NCI-H510A treated with DMSO at 0.1 percent for 48 hours (cell line): ENCODE measurements at places on chromosomes 4 and X.

DNA sequence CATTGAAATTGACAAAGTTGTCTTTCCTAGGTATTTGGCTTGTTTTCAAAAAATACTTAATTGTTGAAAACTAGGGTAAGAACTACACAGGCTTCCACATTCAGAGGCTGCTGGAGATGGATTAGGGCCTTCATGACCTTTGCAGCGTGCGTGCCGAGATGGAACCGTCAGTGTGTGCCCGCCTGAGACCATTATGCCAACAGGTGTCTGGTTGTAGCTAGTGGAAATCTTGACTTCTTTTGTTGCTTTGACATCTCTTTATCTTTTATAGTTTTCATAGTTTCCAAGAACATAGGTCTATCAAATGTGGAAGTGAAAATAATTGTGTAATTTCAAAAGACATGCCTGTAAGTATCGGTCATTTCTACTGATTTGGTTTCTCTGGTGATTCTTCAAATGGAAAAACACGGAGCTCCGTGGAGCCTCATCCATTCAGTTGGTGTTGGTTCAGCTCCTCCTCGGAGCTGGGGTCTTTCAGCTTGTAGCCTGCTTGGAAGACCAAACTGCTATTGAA is 38.9 kb upstream of the CLCN4 start:
- no peak for DNase-seq

- DNase-seq: no peak
These were observed 307.0 kb upstream of the HS3ST1 start for GRCh38 chr4:11735651-11736050.

DNA sequence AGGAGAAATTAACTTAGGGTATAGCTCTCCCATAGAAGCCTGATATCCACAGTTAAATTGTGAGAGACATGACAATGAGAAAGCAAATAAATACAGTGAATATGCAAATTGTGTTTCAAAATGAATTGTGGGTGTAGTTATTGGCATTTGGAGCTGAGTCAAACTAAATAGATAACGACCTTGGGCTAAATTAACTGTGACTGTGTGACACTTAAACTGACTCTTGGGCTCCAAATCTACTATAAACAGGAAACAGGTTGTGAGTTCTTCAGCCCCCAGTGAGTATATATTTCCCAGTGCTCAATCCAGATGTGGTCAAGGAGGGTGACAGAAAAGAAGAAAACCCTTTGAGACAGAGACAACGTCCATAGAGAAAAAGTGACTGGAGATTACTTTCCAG is 11.3 kb upstream of the MAGEA10 start:
- no peak for DNase-seq

DNA sequence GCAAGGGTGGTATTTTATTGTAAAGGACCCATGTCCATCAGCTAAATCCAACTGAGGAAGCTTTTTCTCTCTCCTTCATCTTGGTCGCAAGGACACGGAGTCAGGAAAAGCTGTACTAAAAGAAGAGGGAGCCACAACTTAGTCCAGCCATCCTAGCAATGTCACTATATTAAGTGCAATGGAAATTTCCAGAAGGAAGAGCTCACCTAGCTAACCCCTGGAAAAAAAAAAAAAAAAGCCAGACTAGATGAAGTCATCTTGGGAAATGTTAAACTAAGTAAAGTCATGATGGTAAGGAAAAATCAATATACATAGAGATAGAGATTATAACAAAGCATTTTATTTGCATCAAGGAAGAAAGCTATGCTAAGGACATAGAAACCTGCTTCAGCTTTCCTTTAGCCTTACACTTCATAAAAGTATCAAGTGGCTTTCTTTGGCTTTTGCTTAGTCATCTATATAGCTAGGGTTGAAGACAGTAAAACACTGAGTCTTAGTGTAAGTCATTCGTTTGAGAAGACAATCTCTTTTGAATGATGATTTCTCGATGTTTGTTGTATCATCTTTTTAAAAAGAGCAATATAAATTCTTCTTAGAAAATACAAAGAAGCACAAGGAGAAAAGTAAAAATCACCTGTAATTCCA is 18.6 kb upstream of the CA5B start:
- DNase-seq: no peak

DNA sequence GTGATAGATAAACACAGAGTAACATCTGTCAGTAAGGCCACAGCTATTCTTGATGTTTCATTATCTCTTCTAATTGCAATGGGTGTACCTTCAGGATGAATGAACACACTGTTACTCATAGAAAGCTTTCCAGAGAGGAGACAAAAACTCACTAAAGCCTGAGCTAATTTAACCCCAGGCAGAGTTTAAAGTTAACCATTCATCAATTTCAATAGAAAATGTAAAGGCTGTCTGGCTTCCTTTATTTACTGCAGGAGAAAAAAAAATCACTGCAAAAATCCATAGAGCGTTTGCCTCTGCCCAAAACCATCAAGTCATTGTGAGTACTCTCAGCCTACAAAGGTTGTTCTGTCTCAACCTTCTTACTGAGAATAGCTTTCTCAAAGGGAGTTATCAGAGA is 376.9 kb downstream of the PPP4R3C start:
- DNase-seq: no peak

DNA sequence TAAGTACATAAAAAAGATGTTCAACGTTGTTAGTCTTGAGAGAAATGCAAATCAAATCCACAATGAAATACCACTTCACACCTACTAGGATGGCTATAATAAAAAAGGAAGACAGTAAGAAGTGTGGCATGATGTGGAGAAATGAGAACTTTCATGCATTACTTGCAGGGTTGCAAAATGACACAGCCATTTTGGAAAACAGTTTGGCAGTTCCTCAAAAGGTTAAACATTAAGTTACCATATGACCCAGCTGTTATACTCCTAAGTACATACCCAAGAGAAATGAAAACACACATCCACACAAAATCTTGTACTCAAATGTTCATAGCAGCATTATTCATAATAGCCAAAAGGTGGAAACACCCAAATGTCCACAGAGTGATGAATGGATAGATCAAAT is 25.8 kb upstream of the LIMCH1 start:
- DNase-seq: no peak

- DNase-seq: no peak
These were observed 70.3 kb downstream of the PHOX2B start for GRCh38 chr4:41678086-41678816.

GRCh38 chr4:138051157-138051556 is 191.0 kb downstream of the SLC7A11 start:
- DNase-seq: no peak

DNA sequence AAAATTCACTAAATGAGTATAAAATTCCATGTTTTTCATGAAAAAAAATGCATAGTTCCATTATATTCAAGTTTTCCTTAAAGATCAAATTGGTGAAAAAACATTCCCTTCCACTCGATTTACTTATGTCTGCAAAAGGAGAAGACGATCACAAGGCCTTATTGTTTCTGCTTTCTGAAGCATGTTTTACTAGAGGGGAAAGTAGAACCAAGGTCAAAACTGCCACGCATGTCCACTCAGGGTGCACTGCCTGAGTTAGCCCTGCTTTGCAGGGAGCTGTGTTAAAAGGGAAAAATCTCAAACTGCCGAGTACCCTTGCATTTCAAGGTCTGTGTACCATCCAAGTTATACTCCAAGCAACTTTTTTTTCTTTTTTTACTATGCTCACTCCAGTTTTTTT is 57.2 kb downstream of the TRAPPC11 start:
- DNase-seq: no peak

DNA sequence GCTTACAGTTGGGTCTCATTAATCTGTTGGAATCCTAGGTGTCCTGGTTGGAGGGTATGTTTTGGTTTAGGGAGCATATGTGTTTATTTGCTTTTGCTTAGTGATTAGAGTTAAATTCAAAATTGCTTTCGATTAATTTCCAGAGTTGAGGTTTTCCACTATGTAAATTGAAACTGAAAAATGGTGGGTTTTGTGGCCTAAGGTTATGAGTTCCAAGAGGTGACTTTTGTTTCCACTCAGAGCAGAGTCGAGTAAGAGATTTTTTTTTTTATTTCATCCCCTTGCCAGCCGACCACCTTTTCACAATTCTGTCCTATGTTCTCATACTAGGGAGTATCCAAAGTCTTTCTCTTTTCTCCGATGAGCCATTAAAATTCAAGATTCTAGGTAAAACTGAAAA is 66.9 kb downstream of the GRIA2 start:
- no peak for DNase-seq

- peak; percentile 30 for DNase-seq
These were observed 27.1 kb downstream of the DDX60L start for GRCh38 chr4:168453146-168453545.

DNA sequence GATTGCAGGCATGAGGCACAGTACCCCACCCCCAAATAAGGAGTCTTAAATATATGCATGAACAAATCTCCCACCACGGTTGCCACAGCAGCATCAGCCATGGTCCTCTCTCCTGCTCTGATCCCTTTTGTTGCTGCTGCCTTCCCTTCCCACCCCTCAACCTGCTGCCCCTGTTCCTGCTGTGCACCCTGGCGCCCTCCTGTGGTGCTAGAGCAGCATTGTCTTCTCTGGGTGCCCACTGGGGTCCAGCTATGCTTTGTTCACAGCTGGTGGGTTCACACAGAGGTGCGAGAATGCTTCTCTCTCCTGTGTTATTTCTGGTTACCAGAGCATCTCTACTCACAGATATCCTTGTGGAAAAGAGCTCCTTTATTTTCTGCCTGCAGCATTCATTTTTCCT is 116.2 kb downstream of the GATB start:
- DNase-seq: no peak

DNA sequence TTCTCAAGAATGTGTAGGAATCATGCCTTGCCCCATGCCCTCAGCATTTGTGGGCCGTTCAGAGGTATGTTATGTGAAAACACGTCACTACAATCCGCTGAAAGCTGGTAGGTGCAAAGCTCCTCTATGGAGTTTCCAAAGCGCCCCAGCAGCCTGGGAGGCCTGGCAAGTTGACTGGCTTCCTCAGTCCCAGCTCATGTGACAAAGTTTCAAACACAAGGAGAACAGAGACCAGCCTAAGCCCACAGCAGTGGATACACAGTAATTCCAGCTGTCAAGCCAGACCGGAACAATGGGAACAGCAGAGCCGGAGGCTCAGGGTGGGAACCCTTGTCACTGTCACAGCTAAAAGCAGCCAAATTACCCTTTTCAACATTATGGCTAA is 33.5 kb downstream of the NAT8L start:
- DNase-seq: no peak

- DNase-seq: no peak
These were observed 178.8 kb downstream of the NWD2 start for GRCh38 chr4:37423310-37423709.

GRCh38 chr4:101968364-101968763 is 177.8 kb downstream of the BANK1 start:
- DNase-seq: no peak

DNA sequence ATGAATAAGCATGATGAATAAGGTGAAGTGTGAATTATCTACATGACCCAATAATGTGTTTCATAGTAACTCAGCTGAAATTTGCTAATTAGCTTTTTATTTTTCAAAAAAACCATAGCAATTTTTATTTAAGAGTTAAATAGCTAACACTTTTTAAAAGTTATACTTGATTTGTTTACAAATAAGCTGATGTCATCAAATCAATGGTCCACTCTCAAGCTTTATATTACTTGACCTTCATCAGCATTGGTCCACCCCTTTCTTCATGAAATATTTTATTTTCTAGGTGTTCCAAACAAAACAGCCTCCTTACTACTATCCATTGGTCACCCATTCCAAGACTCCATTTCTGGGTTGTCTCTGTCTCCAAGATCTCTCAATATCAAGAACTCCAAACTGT is 649.0 kb upstream of the TENM3 start:
- DNase-seq: no peak

GRCh38 chr4:68256284-68256683 is 10.8 kb upstream of the TMPRSS11B start:
- no peak for DNase-seq

GRCh38 chr4:8427761-8428287 is 12.7 kb downstream of the ACOX3 start:
- no peak for DNase-seq

DNA sequence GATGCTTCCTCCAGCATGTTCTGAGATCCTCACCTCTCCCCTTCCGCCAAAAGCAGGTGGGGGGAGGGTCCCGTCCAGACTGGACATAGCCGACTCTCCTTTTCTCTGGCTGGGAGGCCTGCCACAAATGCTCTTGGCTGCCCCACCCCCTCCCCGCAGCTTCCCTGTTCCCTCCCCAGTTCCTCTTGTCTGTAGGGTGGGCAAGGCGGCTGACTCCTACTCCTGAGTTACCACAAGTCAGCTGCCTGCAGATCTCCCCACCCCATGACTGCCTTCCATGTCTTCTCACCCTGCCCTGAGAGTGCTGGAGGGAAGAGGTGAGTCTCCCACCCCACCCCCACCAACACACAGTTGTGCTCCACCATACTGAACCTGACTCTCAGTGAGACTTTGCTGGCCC is 2.9 kb downstream of the ATP6AP1 start:
- DNase-seq: no peak
